ENCODE measurements at places on chromosomes 2 and 18.

DNA sequence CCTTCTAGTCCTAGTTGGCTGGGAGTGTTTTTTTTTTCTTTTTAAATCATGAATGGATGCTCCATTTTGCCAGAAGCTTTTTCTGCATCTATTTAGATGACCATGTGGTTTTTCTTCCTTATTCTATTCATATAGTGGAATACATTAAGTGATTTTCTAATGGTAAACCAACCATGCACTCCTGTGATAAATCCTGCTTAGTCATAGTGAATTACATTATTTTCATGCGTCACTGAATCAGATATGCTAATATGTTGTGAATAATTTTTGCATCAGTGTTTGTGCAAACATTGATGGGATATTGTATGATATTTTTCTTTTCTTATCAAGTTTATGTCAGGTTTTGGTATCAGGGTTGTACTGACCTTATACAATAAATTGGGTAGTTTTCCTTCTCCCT is 229.3 kb upstream of the REV1 start:
- no peak for DNase-seq

GRCh38 chr2:37366773-37367172 is 22.3 kb downstream of the QPCT start:
- peak; percentile 61 for DNase-seq

DNA sequence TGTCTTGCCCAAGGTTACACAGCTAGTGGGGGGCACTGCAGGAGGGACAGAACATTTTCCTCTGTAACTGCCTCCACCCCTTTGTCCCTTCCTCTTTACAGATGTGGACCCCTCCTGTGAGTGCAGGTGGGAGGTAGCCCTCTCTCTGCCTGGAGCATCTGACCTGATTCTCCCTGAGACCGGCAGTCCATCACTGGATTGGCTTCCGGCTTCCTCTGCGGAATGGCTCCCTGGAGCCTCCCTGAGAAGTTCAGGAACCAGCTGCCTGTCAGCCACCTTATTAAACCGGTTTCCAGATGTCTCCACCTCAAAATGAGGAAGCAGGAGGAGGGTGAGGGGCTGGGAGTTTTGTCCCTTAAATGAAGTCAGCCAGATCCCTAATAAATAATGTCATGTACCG is 67.3 kb upstream of the TNP1 start:
- DNase-seq: no peak

DNA sequence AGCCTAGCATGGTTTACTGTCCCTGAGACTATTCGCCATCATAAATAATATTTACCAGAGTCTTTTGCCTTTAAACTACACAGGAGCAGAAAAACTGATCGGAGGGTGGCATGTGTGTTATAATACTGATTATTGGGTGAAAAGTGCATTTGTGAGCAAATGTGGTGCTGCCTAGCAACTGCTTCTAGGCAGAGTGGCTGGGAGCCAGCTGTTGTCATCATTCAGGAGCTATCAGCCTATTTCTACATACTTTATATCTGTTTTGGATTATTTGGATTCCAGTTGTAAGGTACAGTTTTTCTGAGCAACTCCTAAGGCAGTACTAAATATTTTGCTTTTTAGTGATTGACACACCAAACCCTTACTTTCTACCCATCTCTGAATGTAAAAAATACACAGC is 75.0 kb upstream of the MSTN start:
- DNase-seq: no peak

DNA sequence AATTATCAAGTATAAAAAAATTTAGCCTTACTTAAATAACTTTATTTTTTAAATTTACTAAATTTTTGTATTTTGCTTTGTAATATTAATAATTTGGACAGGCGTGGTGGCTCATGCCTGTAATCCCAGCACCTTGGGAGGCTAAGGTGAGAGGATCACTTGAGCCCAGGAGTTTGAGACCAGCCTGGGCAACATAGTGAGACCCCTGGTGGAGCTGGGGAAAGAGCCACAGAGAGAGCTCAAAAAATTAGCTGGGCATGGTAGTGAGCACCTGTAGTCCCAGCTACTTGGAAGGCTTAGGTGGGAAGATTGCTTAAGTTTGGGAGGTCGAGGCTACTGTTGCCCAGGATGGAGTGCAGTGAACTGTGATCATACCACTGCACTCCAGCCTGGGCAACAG is 143.5 kb downstream of the B3GNT2 start:
- no peak for DNase-seq

DNA sequence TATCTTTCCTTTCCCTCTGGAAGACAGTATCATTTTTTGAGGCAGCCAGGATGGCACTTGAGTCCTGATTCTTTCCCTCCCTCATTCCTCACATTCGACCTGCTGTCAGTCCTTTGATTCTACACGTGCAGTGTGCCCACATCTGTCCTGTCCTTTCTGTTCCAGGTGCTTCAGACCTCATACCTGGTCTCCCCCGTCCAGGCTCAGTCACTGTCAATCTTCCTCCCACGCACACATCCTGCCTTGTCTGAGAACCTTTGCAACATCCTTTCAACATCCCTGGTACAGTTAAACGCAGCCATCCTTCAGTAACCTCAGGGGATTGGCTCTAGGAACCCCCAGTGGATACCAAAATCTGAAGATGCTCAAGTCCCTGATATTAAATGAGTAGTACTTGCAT is 10.1 kb downstream of the BCL2 start:
- DNase-seq: no peak

DNA sequence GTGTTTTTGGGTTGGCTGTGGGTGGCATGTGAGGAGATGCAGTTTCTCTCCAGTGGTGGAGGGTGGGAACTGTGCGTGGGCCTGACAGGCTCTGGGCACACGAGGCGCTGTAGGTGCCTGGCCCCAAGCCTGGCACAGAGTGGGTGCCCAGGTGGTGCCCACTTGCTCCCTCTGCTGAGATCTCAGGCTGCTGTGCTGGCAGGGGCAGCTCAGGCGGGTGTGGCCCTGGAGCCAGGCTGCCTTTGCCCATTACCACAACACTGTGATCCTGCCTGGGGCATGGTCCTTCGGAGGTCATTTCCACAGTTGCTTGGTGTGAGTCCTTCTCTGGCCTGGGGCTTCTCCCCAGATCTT is 20.4 kb downstream of the TSHZ1 start:
- no peak for DNase-seq

DNA sequence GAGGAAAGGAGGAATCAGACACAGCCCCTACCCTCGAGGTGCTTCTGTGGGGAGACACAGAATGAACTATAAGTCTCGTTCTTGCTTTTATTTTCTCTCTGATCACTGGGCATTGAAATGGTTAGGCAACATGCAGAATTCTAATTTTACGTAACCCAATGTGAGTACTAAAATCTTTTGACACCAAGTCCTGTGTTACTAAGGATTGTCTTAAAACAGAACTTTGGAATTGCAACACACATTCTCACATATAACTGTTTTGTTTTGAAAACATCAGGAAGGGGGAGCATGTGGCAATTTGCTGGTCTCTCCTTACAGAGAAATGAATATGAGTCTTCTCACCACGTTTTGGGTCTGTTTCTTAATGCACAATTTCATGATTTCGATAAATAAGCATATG is 23.6 kb upstream of the SULT1C4 start:
- no peak for DNase-seq

DNA sequence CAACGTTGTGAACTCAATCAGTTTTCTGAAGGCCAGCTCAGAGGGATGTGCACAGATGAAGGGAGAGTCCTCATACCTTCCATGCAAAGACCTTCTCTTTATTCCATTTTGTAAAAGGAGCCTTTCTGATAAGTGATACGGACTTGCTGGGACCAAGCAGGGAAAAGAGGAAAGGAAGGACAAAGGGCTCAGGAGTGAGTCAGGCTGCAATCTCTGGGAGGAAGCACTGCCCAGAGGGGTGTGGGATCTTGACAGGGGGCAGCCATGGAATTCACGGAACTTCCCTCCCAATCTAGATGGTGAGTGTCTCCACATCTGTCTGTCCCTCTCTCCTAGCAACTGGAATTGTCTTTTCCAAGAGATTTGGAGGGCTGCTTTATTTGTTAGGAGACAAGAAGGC is 281.4 kb upstream of the CELF4 start:
- DNase-seq: no peak

DNA sequence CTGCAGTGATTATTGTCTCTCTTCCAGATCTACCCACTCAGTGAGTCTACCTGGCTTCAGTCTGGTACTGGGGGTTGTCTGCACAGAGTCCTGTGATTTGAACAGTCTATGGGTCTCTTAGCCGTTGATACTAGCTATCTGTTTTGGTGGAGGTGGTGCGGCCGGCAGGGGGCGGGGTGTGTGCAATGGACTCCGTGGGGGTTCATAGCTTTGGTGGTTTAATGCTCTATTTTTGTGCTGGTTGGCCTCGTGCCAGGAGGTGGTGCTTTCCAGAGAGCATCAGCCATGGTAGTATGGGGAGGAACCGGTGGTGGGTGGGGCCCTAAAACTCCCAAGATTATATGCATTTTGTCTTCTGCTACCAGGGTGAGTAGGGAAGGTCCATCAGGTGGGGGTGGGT is 1120.1 kb upstream of the FAM98A start:
- no peak for DNase-seq

DNA sequence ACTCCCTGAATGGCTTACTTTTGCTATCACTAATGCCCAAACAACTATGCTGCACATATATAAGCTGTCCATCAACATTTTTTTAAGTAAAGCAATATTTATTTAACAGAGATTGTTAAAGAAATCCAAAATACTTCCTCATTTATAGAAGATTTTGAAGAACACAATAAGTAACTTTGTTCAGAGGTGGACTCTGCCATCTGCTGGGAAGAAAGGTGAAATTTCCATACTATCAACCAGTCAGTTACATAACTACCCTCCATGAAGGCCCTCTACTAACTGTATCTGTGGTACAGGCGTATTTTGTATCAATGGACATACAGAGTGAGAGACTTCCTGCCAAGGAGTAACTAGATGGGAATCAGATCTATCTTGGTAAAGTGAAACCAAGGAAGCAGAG is 106.0 kb downstream of the DTNB start:
- peak; percentile 70 for DNase-seq

GRCh38 chr18:75139226-75139911 is 69.6 kb downstream of the PTGR3 start:
- DNase-seq: no peak

DNA sequence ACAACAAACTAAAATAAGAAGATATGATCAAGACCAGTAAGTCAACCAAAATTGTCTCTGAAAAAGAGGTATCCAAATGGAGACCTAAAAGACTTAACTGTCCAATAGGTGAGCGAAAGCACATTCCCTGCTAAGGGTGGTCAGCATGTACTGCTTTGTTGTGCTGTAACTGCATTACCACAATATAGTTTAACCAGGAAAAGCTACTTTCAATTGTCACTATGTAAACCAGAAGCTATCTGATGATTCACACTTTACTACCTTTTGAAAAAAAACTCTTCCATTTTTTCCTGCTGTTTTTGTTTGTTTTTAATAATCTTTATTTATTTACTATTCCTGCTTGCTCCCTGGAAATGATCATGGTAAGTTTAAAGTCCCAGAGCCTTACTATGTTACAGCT is 36.1 kb downstream of the ASXL2 start:
- DNase-seq: no peak

- DNase-seq: no peak
Observed at GRCh38 chr2:96804986-96805385, 11.1 kb upstream of the CNNM3 start.

All from putamen (tissue), 1 donor.